ENCODE measurements at places on chromosomes 2 and 18. TPM values are rescaled to one million over a fixed set of nuclear protein-coding genes. Genes with fewer than 3 reads are reported as not detected.

- no peak for DNase-seq
Observed at GRCh38 chr2:165989851-165990250, 36.3 kb upstream of the TTC21B start.

- DNase-seq = no peak
Observed at GRCh38 chr2:231726276-231726675, 18.0 kb downstream of the PTMA start.

The KCNJ13 gene
- 0.32 TPM for total RNA-seq

The AFF3 gene
- total RNA-seq = 0.86 TPM

DNA sequence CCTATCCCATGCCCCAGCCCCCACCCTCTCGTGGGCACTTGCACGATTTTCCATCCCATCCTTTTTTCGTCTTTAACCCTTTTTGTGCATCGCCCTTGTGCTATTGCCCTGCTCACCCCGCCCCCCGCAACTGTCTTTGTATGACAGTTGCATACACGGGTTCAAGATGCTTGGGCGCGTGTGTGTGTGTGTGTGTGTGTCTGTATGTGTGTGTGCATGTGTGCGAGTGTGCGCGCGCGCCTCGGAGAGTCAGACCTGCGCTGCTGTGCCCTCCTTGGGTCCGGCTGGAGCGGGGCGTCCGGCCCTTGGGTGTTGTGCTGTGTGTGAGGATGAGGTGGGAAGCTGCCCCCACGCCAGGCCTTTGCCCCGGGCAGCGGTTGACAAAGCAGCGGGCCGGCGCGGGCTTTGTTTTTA, 230.7 kb downstream of the HAUS1 start:
- DNase-seq = peak; percentile 22

The CNNM3 gene
- 24.4 TPM for total RNA-seq

The CWC22 gene
- total RNA-seq = 18.4 TPM

DNA sequence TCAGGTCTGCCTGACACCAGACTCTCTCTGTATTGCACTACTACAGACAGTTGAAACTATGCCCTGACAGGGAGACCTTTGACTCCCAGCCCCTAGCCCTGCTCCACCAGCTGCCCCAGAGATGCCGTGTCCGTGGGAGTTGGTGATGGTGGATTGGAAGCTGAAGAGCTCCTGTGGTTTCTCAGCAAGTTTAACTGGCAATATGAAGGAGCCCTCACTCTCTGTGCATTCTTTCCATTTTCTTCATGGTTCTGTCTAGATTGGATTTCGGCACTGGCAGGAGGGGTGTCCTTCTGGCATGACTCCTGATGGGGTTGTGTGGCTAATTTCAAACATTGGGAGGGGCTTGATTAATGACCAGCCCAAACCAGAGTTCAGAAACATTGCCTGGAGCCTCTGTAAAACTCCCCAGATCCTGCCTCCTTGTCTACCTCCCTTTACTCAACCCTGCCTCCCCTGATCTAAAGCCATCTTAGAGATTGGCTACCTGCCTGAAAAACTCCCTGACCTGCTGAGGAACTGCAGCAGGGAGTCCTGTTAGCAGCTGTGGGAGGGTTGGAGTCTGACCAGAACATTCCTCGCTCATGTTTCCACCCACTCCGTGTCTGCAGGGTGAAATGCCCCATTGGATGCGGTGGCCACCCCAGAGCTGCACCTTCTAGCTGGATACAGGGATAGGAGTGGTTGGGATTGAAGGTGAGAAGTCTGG, 206.9 kb upstream of the SPRED2 start:
- no peak for DNase-seq

- DNase-seq = no peak
Observed at GRCh38 chr2:75277111-75277510, 77.8 kb upstream of the TACR1 start.

GRCh38 chr2:58671675-58672074, 430.6 kb upstream of the FANCL start:
- no peak for DNase-seq

DNA sequence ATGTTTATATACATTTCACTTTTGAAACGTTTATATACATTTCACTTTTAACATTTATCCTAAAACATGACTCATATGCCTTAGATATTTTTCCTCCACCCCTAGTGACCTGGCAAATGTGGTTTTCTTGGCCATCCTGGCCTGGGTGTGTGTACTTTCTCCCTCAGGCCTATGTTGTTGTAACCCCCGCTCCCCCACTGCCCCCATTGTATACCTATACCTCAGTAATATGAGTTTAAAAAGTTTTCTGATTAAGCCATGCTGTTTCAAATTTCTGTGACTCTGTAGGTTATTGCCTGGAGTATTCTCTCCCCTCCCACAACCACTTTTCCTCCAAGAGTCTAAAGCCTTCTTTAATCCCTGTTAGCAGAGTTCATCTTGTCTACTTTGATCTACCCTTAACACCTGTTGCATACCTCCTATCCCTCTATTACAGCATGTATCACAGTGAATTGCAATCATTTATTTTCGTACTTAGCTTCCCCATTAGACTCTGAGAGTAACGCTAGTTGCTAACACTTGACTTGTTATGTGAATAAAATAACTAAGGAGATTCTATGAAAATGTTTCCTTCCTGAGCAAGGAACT, 67.9 kb downstream of the LCLAT1 start:
- DNase-seq = no peak

- peak; percentile 54 for DNase-seq
Observed at GRCh38 chr18:26757263-26758019, 108.1 kb downstream of the AQP4 start.

The MAP2 gene
- 1.4 TPM for total RNA-seq
